ENCODE measurements at places on chromosomes 16 and 17.

GRCh38 chr17:40313668-40314583 lies 4.9 kb downstream of the RARA start:
- DNase-seq: no peak

- no peak for DNase-seq
These were observed 10.1 kb upstream of the PRM1 start for GRCh38 chr16:11291091-11291703.

DNA sequence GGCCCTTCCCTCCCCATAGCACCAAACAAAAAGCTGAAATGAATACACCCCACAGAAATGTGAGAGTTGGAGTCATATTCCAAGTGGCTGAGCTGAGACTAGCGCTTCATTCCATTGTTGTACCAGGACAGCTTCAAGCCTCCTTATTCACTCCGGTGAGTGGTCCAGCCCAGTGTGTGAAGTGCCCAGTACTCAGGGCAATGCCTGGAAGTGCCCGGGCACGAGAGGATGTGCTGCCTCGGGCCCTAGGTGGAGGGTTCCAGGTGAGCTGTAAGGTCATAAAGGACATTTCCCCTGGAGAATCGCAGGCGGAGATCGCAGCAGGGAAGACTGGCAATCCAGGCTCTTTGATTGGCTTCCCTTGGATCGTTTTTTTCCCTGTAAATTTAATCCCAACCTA lies 5.4 kb upstream of the CYLD start:
- no peak for DNase-seq

GRCh38 chr16:86495357-86495701 lies 15.0 kb upstream of the FOXF1 start:
- no peak for DNase-seq

DNA sequence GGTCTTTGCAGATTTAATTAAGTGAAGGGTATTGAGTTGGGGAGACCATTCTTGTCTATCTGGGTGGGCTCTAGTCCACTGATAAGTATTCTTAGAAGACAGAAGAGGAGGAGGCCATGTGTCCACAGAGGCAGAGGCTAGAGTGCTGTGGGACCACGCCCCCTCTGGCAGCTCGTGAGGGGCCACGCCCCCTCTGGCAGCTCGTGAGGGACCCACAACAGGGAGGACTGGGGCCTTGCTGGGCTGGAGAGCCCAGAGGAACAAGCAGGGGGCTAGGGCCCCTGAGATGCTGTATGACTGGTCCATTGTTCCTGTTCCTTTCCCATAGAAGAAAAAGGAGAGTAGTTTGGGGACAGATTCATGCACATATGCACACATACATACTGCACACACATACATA lies 106.8 kb downstream of the METRNL start:
- DNase-seq: no peak

DNA sequence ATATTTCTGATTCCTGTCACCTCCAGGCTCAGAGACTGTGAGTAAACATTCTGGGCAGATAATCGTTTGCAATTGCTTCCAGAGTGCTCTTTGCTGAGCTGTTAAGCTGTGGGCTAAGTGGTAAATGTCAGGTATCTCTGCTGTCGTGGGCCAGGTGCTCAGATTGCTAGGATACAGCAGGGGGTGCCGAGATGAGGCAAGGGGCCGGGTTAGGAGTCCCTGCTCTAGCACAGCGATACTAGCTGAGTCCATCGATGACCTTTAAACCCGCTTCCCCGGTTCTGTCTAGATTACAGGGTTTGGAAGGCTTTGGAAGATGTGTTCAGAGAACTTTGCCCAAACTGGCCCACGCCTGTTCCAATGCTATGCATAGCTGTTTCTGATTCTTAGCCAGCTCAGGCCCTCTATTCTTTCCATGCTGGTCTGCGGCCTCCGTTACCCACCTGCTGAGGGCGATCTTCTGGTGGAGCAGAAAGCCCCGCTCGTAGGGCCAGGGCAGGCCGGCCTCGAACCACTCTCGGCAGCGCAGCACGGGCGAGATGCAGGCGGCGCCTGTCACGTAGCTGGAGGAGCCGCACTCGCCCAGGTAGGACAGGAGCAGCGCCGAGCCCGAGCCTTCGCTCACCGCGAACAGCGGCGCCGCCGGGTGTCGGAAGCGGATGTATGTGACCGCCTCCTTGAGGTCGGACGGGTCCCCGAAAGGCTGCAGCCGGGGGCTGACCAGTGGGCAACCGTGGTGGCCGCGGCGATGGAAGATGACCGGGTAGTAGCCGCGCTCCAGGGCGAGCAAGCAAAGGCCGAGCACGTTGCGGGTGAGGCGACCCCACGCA lies 979 bp downstream of the ABHD15 start:
- DNase-seq: no peak

DNA sequence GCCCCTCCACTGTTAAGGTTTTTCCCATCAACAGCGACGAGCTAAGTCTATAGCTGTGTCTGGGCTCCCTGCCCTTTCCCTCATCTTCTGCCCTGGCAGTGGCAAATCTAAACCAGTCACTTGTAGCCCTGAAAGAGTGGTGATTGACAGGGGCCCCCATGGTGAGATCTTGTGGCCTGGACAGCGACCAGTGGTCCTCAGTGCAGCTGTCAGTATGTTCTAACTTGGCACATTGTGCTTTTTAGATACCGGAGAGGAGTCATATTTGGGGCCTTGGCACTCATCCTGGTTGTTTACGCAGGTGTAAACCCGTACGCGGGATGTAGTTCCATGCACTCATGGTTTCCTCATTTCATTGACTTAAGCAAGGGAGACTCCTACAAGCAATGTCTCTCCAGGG lies 57.5 kb upstream of the ARHGAP44 start:
- no peak for DNase-seq

DNA sequence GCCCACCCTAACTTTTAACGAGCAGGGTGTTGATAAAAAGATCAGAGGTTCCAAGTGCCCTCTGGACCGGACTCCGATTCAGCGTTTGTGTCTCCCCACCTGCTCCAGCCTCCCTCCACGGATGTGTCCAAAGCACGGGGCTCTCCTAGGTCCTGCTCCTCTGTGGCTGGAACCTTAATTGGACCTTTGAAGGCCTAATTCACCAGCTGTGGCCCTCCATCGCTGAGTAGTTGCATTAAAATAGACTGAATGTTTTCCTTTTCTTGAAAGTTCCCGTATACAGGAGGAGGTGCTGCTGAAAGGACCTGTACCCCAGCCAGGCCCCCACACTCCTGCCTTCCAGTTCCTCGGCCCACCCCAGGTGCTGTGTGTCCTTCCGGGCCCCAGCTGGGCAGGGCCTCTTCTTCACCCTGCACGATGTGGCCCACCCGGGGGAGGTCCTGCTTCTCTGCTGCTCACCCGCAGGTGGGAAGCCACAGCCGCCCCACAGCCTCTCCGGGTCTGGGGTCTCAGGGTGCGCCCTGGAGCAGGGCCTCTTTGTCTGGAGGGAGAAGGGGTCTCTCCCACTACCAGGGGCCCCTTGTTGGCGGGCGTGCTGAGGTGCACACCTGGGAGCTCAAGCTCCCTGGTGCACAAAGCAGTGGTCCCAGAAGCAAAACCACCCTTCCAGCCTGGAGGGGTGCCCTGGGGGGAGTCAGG lies 1.3 kb upstream of the CACNA1H start:
- DNase-seq: no peak

DNA sequence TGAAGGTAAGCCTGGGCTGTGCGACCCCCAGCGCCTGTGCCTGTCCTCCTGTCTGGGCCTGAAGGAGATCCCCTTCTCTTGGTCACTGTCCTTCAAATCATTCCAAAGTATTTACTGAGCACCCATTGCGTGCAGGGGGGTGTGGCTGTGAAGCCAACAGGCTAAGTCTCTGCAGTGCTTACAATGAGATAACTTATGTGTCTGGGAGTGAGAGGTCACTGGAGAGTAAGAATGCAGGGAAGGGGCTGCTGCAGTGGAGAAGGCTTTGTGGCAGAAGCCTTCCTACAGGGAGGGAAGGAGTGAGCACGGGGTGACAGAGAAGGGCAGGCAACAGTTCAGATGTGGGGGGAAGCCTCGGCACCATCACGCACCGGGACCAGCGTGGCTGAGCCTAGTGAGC lies 11.2 kb upstream of the SMIM5 start:
- no peak for DNase-seq

- no peak for DNase-seq
These were observed 38.4 kb upstream of the INTS2 start for GRCh38 chr17:61966191-61966590.

- no peak for DNase-seq
These were observed 129.9 kb downstream of the MGAT5B start for GRCh38 chr17:76997981-76998531.

DNA sequence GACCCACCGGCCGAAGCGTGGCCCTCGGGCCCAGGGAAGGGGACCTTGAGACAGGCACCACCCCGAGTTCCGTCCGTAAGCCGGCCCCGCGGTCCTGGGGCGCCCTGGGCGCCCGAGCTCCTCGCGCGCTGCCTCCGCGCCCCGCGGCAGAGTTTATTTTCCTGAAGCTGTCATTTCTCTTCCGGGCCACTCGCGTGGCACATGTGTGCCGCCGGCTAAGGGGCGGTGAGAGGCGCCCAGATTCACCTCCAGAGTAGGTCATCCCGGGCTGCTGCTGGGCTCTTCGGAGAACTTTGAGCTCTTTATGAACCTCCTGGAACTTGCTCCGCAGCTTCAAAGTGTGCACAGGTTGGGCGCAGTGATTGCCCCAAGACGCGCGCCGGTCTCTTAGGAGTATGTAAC lies 489 bp downstream of the ZC3H18 start:
- no peak for DNase-seq

DNA sequence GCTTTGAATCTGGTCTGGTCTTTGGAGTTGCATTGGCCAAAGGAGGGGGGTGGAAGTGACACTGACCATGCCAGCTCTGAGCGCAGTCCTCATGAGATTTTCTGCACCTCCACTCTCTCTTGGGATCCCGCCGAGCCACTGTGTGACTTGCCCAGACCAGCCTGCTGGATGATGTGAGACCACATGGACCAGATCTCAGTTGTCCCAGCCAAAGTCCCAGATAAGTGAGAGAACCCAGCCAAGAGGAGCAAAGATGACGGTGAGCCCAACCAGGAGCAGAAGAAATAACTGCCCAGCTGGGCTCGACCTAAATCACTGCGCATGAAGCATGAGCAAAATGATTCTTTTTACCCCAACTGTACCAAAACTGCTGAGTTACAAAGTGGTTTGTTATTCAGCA lies 96.5 kb upstream of the ERCC4 start:
- DNase-seq: no peak

DNA sequence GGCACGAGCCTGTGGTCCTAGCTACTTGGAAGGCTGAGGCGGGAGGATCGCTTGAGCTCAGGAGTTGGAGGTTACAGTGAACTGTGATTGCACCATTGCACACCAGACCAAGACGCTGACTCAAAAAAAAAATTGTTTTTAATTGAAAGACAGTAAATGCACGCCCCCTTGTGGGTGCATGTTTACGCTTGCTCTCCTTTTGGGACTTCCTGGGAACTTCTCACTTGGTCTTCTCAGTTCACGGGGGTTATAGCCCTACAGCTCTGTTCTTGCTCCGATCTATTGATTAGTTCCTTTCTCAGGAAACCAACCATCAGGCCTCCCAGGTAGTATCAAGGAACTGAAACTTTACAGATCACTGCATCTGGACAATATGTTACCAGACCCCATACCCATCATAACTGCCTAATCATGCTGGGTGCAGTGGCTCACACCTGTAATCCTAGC lies 14.2 kb upstream of the RIPOR1 start:
- DNase-seq: peak; percentile 59

- DNase-seq: no peak
These were observed 28.6 kb upstream of the METRNL start for GRCh38 chr17:83050651-83051395.

GRCh38 chr16:88790312-88791211 lies 5.5 kb upstream of the PIEZO1 start:
- DNase-seq: no peak

Data from head of caudate nucleus (tissue), 42 donors.